ENCODE measurements at places on chromosomes 12 and 14.

GRCh38 chr14:61568572-61569011 is 126.7 kb upstream of the HIF1A start:
- DNase-seq: no peak

GRCh38 chr12:110698171-110698902 is 9.4 kb upstream of the HVCN1 start:
- no peak for DNase-seq

GRCh38 chr14:99009871-99010270 is 262.1 kb downstream of the BCL11B start:
- no peak for DNase-seq

DNA sequence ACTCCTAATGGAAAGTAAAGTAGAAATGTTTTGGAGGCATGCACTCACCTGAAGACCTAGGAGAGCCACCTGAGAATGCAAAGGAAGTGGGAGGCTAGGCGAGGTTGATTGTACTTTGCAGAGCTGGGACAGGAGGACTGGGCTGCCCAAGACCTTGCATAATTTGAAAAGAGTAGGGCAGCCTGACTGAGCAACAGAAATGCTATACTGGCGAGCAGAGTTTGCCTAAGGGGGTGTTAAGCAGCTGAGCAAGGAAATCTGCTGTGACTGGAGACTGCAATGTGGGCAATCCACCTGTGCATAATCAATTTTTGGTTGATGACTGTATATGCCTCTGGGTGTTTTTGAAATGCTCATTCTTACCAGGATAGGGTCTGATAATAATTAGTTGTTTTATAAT is 834.1 kb downstream of the TRHDE start:
- DNase-seq: no peak

- no peak for DNase-seq
Observed at GRCh38 chr12:96107236-96107635, 71.8 kb upstream of the LTA4H start.

GRCh38 chr12:128918481-128919260 is 65.4 kb downstream of the GLT1D1 start:
- DNase-seq: no peak

- DNase-seq: no peak
Observed at GRCh38 chr12:115230606-115231005, 546.6 kb upstream of the TBX3 start.

- DNase-seq: no peak
Observed at GRCh38 chr12:127970491-127970890, 296.5 kb upstream of the TMEM132C start.

DNA sequence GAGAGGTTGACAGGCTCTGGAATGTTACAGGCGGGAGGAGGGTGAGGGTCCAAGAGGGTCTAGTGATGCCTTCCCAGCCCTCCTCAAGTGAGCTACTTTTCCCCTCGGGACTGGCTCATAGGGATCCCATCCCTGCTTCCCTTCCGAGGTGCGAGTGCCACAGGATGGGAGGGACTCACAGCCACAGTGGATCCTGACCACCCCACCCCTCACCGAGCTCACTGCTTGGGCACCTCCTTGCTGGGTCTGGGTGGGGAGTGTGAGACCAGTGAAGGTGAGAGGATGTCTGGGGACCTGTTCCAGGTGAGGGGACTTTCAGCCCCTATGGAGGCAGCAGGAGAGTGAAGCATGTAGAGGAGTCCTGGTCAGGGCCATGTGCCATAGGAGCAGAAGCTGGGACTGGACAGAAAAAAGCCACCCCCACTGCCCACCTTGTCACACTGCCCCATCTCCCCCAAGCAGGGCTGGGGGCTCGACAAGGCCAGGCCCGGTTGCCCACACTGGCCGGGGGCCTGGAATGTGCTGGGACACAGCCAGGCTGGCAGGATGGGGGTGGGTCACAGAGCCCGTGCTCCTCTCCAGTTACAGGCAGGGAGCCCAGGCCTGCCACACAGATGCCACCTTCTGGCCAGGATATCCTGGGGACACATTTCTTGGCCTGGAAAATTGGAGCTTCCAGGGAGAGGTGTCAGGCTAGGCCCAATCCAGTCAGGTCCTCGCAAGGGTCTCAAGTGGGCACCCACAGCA is 1.7 kb upstream of the TNS2 start:
- DNase-seq: no peak

- no peak for DNase-seq
Observed at GRCh38 chr12:114400925-114401324, 5.0 kb downstream of the TBX5 start.

- DNase-seq: no peak
Observed at GRCh38 chr12:104374806-104375205, 71.3 kb downstream of the EID3 start.

GRCh38 chr14:52583544-52583943 is 30.9 kb downstream of the GPR137C start:
- DNase-seq: no peak

GRCh38 chr12:95548056-95548538 is 3.2 kb downstream of the USP44 start:
- DNase-seq: no peak

GRCh38 chr14:31057035-31057434 is 30.9 kb upstream of the STRN3 start:
- DNase-seq: no peak

DNA sequence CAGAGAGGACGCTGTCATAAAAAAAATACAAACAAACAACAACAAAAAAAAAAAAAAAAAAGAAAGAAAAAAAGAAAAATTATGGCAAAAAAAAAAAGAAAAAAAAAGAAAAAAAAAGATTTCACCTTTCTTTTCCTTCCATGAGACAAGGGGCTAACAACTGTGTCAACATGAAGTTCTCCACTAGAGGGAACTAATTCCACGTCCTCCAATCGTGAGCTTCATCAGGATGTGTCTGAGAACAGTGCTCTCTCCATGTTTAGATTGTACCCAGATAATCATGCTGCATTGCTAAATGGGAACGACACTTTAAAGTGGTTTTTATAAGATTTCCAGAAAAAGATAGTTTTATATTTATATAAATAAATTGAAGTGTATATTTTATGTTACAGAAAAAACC is 96.2 kb upstream of the PTPRB start:
- peak; percentile 38 for DNase-seq

- no peak for DNase-seq
Observed at GRCh38 chr14:60922050-60922449, 58.8 kb downstream of the TRMT5 start.

- DNase-seq: no peak
Observed at GRCh38 chr12:104519190-104520019, 62.7 kb downstream of the CHST11 start.

DNA sequence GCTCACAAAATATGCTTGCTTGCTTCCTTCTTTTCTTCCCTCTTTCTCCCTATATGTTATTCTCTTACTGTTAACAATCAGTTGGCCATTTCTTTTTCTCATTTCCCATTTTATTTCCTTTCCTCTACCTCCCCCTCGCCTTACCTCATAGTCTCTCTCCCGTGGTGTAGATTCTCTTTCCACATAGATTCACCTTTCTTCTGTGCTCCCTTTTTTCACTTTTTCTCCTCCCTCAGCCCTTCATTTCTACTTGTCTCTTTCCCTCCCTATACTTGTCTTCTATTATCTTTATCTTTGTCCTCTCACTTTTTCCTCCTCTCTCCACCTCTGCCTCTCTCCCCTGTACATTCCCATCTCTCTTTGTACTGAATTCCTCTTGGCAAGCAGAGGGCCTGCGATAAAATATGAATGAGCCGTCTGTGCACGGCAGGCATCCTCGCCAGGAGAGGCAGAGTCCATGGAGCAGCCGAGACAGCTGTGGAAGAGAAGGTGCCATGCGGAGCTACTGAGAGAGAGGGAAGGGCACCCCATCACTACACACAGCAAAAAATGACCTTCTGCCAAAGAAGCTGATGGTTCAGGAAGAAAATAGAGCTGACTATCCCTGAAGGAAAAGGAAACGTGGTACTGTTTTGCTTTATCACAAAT is 12.1 kb downstream of the C14orf93 start:
- no peak for DNase-seq

DNA sequence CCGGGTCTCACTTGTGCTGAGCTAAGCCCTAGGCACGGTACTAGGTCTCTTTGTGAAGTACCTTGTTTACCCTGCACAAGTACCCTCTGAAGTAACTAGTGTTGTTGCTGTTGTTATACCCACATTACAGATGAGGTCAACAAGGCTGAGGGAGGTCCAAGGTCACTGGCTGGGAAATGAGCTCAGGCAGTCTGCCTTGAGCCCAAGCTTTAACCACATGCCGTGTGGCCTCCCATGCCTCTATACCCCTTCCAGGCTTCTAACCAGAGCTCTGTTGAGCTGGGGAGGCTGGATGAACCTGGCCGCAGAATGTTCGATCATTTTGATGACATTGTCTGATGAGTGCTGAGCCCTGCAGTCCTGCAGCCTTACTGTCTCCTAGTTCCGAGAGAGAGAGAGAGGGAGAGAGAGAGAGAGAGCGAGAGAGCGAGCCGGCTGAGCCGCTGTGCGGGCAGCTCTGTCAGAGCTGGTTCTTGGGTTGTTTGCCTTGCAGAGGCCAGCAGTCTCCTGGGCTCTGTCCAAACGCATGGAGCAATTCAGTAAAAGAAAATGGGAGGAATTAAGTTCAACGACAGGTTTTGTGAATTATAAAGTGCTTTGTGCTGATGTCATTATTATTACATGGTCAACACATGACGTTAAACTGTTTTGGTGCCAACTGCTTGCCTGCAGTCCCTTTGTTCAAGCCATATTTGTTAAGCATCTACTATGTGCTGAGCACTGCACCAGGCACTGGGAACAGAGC is 13.1 kb downstream of the JDP2 start:
- DNase-seq: no peak

DNA sequence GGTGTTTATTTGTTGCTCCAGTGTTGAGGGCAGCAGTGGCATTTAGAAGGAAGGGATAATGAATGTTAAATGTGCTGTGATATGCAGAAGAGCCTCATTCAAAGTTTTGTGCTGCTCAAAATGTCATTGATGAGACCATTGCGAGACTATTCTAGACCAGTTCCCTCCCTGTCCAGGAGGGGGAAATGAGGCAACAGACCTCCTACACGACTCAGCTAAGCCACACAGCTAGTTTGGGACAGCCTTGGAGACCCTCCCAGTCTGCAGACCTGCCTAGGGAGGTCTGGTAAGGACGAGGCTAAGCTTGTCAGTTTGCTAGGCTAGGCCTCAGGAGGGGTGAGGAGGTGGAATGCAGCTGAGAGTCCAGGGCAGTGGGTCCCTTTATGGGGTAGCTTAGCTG is 116.0 kb downstream of the NRXN3 start:
- DNase-seq: no peak

GRCh38 chr12:109304485-109304884 is 4.6 kb downstream of the FOXN4 start:
- no peak for DNase-seq

GRCh38 chr12:53219292-53219955 is 12.4 kb upstream of the ITGB7 start:
- DNase-seq: no peak

- no peak for DNase-seq
Observed at GRCh38 chr12:118189741-118190191, 53.8 kb downstream of the PEBP1 start.

GRCh38 chr12:50224026-50224692 is 57.0 kb upstream of the CERS5 start:
- DNase-seq: no peak

GRCh38 chr12:11633968-11634367 is 15.5 kb upstream of the ETV6 start:
- DNase-seq: no peak

DNA sequence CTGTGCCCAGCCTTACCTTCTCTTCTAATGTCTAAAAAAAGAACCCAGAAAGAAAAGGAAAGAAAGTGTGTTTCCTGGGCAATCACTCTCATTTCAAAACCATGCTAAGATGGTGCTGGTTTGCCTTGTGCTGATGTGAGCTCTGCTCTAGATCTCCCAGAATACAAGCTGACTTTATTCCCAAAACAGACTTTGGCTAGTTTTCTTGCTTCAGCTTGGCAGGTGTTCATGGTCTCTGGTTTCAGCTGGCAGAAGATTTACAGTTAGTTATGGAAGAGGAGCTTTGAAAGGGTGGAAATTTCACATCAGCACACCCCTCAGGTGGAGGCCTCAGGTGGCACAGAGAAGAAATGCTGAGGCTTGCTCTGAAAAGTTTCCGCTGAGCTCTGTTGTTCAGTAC is 34.4 kb downstream of the PPP1R36 start:
- no peak for DNase-seq

DNA sequence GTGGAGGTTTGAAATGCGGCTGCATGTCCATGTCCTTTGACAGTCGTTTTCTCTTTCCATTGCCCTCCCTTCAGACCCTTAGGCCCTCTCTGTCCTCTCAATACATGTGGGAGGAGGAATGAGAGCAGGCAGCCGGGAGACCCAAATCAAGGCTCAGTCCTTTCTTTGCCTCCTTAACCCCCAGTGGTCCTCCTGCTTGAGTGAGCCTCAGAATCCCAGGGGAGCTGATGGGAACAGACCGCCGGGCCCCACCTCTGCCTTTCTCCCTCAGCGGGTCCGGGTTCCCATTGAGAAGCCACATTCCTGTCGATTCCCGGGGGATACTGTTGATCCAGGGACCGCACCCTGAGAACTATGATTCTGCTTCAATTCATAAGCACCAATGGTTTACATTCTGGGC is 77.9 kb upstream of the RFLNA start:
- DNase-seq: no peak

GRCh38 chr12:111546758-111547383 is 52.2 kb downstream of the ATXN2 start:
- no peak for DNase-seq

GRCh38 chr14:54566410-54567223 is at the start of gene SAMD4A:
SAMD4A (plus strand) TSS chr14:54567128; CDS start chr14:54567917, 789 bp downstream.
- no peak for DNase-seq

- DNase-seq: no peak
Observed at GRCh38 chr14:61234215-61234916, 46.8 kb downstream of the TMEM30B start.

DNA sequence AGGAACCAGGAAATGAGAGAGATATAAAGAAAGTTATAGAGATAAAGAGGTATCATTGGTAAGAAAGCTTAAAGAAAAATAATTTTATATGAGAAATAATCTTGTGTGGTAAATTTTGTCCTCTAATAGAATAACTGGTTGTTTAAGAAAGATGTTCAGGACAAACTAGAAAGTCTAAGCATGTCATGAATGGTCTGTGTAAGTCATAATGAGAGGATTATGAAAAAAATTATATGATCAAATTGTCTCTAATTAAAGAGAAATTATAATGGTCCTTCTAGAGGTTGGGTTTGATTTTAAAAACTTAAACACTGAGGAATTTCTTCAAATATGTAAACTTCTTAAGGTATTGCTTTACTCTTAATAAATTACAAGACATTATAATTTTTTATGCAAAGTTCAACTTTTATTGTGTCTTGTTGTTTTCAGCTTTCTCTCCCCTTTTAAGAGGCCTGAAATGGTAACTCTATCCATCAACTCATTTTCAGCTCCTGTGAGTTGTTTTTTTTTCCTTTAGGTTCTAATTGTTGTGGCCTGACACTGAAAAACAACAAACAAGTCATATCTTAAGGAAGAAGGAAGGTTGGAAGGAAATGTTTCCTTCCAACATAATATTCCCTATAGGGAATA is 88.2 kb upstream of the CNOT2 start:
- DNase-seq: no peak

DNA sequence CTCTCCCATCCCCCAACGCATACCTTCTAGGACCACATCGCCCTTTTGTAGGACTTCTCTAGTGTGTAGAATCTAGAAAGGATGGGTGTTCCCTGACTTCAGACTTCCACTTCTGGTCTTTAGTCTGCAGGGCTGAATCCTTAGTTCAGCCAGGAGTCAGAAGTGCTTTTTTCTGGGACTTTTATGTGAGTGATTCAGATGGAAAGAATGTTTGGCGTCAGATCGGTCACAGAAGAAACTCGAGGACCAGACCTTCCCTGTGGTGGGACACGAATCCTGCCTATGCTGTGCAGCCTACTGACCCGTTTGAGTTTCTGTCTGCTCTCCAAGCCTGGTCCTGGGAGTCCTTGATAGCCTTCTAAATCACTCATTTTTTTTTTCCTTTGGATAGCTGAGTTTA is 165.4 kb upstream of the SSTR1 start:
- no peak for DNase-seq

GRCh38 chr12:30996255-30996654 is 69.7 kb downstream of the TSPAN11 start:
- DNase-seq: no peak
